Type B pancreatic cell (in vitro differentiated cells): ENCODE measurements at places on chromosomes 7 and 10. TPM values are rescaled to one million over a fixed set of nuclear protein-coding genes. Genes with fewer than 3 reads are reported as not detected.

GRCh38 chr7:80302078-80302477 is 167.4 kb downstream of the GNAI1 start:
- DNase-seq: no peak
- no peaks in the 10 kb centered on the region for H3K4me1 ChIP-seq
- no peak overlapping the region for H3K4me3 ChIP-seq
- no peaks in the 10 kb centered on the region for H3K36me3 ChIP-seq
- H3K27me3 ChIP-seq: no peaks in the 10 kb centered on the region

- H3K36me3 ChIP-seq: no peaks in the 10 kb centered on the region
- H3K27me3 ChIP-seq: no peaks in the 10 kb centered on the region
- H3K4me3 ChIP-seq: peak overlapping the region; percentile 54
- H3K4me1 ChIP-seq: peaks cover 7% of the 10 kb centered on the region
- no peak overlapping the region for H3K27ac ChIP-seq
- DNase-seq: no peak
Observed at GRCh38 chr7:44078521-44078920, 3.8 kb downstream of the POLM start.

- H3K36me3 ChIP-seq: no peaks in the 10 kb centered on the region
- no peak overlapping the region for H3K4me3 ChIP-seq
- peaks cover 8% of the 10 kb centered on the region for H3K4me1 ChIP-seq
- no peak overlapping the region for H3K27ac ChIP-seq
Observed at GRCh38 chr10:22391600-22391999, 46.3 kb downstream of the SPAG6 start.

DNA sequence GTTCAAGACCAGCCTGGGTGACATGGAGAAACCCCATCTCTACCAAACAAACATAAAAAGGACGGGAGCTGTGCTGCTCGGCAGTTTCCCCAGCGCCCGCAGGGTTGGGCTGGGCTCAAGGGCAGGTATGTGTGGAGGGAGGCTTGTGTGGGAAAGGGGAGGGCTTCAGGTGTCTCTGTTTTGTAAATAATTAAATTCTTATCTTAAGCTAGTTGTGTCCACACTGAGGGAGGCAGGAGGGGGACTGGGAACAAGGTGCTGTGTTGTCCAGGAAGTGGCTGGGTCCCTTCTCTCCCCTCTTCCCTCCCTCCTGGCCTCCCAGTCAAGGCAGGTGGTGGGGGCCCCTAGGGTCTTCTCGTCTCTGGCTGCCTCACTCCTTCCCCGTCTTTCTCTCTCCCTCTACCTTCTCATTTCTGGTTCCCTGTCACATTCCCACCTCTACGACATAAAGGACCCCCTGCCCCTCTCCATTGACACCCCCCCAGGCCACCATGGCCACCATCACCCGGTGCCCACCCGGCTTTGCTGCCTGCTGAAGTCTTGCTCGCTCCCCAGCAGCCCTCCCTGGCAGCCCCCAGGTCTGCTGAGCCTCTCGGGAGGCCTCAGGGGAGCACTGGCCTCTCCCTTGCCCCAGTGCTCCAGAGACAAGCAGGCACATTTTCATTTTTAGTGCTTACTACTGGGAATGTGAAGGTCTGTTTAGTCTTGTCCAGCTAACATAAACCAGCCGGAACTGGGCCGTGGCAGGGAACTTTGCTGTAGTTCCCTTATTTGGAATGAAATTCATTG is 19.3 kb downstream of the NEURL1 start:
- H3K27me3 ChIP-seq: no peaks in the 10 kb centered on the region
- no peak for DNase-seq
- peak overlapping the region; percentile 97 for H3K27ac ChIP-seq

DNA sequence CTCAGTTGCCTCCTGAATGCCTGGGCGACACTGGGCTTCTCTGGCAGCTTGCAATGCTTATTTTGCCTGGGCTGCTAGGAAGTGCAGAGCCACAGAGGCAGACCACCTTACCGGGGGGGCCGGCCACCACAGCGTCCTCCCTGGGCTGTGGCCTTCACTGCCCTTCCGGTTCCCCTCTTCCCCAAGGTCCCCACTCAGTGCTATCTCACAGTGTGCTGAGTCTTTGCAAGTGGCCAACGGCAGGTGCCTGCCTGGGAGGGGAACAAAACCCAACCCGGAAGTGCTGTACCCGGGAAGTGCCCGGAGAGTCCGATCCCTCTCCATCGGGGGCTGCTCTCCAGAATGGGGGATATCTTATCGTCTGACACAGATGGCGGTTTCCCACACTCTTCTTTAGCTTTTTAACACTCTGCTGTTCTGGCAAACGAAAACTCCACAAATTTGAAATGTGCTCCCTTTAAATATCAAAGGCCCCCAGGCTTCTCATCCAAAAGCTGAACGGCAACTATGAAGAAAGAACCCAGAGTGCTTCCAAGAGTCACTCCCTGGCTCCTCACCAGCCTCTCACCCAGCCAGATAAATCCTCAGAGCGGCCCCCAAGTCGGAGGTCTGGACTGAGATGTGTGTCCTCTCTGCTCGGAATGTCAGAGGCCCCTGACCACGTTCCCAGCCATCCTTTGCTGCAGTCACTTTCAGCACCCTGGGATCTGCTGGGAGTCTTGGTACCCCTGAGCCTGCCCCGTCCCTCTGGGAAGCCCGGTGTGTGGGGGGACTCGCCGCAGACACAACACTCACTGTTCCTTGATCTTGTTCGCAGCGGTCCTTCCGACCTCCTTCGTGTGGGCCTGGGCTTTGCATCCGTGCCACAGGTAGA is 165.1 kb downstream of the SVIL start:
- H3K27me3 ChIP-seq: no peaks in the 10 kb centered on the region
- H3K27ac ChIP-seq: peak overlapping the region; percentile 48
- H3K4me3 ChIP-seq: no peak overlapping the region
- H3K36me3 ChIP-seq: peaks cover 53% of the 10 kb centered on the region
- no peak for DNase-seq

CHPF2 gene
- total RNA-seq: 44.4 and 54.7 TPM in 2 replicates

NXPH1 gene
- 0.29 and 0.33 TPM in 2 replicates for total RNA-seq

DNA sequence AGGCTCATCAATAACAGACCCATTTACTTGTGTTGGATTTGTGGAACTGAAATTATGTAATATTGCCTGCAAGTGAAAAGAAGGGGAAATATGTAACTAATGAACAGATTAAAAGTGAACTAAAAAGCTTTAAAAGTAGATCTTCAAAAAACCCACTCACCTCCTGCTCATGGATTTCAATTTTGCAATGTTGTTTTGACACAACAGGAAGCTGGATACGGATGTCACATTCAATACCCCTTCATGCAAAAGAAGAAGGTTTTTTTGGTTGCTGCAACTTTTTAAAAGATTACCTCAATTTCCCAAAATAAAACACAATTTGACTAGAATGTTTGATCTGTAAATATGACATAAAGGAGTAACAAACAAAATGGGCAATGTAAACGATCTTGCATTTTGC is 3.3 kb downstream of the MKI67 start:
- DNase-seq: no peak
- peaks cover 7% of the 10 kb centered on the region for H3K27me3 ChIP-seq
- peaks cover 23% of the 10 kb centered on the region for H3K4me1 ChIP-seq
- H3K27ac ChIP-seq: no peak overlapping the region

ADRA2A gene
- 16.1 and 19.3 TPM in 2 replicates for total RNA-seq

NMT2 gene
- total RNA-seq: 9.0 and 23.1 TPM in 2 replicates

- no peaks in the 10 kb centered on the region for H3K27me3 ChIP-seq
- H3K36me3 ChIP-seq: no peaks in the 10 kb centered on the region
- no peaks in the 10 kb centered on the region for H3K4me1 ChIP-seq
Observed at GRCh38 chr7:10657201-10657600, 316.5 kb upstream of the PHF14 start.

DNA sequence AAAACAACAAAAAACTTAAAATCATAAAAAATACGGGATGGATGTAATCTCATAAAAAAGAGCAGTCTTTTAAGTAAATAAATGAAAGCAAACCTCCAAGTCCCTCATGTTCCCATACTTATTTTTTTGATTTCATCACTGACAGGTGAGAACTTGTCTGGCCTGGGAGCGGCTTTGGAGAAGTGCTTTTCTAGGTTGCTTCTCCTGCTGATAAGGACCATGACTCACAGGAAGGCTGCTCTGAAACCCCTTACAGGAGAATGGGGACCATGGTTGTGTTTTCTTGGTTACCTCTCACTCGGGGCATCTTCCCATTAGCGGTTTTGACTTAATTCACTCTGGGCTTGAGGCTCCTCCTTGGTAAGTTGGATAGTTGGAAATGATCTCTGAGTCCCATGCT is 237.4 kb downstream of the CAMK1D start:
- H3K36me3 ChIP-seq: peaks cover 3% of the 10 kb centered on the region
- peaks cover 39% of the 10 kb centered on the region for H3K4me1 ChIP-seq
- DNase-seq: no peak
- H3K27ac ChIP-seq: no peak overlapping the region
- H3K4me3 ChIP-seq: no peak overlapping the region

- H3K4me3 ChIP-seq: no peak overlapping the region
- H3K27ac ChIP-seq: no peak overlapping the region
- no peaks in the 10 kb centered on the region for H3K36me3 ChIP-seq
- peaks cover 27% of the 10 kb centered on the region for H3K27me3 ChIP-seq
Observed at GRCh38 chr10:86349474-86349873, 17.1 kb downstream of the GRID1 start.

PPP3CB gene
- 34.8 and 42.4 TPM in 2 replicates for total RNA-seq

- peaks cover 13% of the 10 kb centered on the region for H3K27me3 ChIP-seq
- DNase-seq: no peak
- no peak overlapping the region for H3K27ac ChIP-seq
- peaks cover 8% of the 10 kb centered on the region for H3K36me3 ChIP-seq
- H3K4me3 ChIP-seq: no peak overlapping the region
Observed at GRCh38 chr10:6473901-6474370, 106.1 kb downstream of the PRKCQ start.

UNCX gene
- 0.48 TPM in 1 of 2 replicates, not detected in the other for total RNA-seq

PDZD7 gene
- 1.4 and 2.0 TPM in 2 replicates for total RNA-seq

DNA sequence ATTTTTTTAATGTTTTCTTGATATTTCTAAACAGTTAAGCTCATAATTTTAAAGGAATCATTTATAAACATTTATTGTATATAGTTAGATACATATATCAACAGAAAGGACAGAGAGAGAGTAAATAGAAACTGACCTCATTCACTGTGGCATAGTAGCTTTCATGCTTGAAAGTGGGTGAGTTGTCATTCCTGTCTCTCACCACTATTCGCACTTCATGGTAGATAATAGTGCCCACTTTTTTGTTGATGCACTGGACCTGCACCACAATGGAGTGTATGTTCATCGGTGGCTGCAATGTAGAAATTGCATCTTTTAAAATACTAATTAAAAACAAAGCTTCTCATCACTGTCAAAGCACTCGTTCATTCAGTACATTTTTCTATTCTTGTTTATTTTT is 432.0 kb downstream of the PCDH15 start:
- H3K27ac ChIP-seq: no peak overlapping the region
- no peaks in the 10 kb centered on the region for H3K36me3 ChIP-seq
- H3K27me3 ChIP-seq: no peaks in the 10 kb centered on the region

CLDN4 gene
- 223 and 787 TPM in 2 replicates for total RNA-seq

GRCh38 chr7:45588466-45588865 is 14.3 kb downstream of the ADCY1 start:
- H3K36me3 ChIP-seq: no peaks in the 10 kb centered on the region
- no peak overlapping the region for H3K4me3 ChIP-seq
- no peaks in the 10 kb centered on the region for H3K4me1 ChIP-seq
- H3K27ac ChIP-seq: no peak overlapping the region
- no peaks in the 10 kb centered on the region for H3K27me3 ChIP-seq
- DNase-seq: no peak

- H3K4me3 ChIP-seq: no peak overlapping the region
- H3K27ac ChIP-seq: no peak overlapping the region
- H3K27me3 ChIP-seq: peaks cover 48% of the 10 kb centered on the region
- H3K36me3 ChIP-seq: no peaks in the 10 kb centered on the region
- no peaks in the 10 kb centered on the region for H3K4me1 ChIP-seq
- no peak for DNase-seq
Observed at GRCh38 chr7:134343796-134344195, 27.1 kb upstream of the SLC35B4 start.

ERVW-1 gene
- total RNA-seq: 0.12 and 1.2 TPM in 2 replicates

SEC23IP gene
- 69.1 and 72.9 TPM in 2 replicates for total RNA-seq

- no peak overlapping the region for H3K4me3 ChIP-seq
- peak; percentile 24 for DNase-seq
- no peaks in the 10 kb centered on the region for H3K27me3 ChIP-seq
- no peaks in the 10 kb centered on the region for H3K36me3 ChIP-seq
Observed at GRCh38 chr10:662223-662605, 27.3 kb downstream of the DIP2C start.

GRCh38 chr10:34916314-34916713 is 101.2 kb upstream of the PARD3 start:
- H3K36me3 ChIP-seq: no peaks in the 10 kb centered on the region
- no peak overlapping the region for H3K27ac ChIP-seq
- DNase-seq: no peak
- peaks cover 12% of the 10 kb centered on the region for H3K27me3 ChIP-seq
- H3K4me3 ChIP-seq: no peak overlapping the region

NUDT13 gene
- 3.0 and 3.1 TPM in 2 replicates for total RNA-seq

DNA sequence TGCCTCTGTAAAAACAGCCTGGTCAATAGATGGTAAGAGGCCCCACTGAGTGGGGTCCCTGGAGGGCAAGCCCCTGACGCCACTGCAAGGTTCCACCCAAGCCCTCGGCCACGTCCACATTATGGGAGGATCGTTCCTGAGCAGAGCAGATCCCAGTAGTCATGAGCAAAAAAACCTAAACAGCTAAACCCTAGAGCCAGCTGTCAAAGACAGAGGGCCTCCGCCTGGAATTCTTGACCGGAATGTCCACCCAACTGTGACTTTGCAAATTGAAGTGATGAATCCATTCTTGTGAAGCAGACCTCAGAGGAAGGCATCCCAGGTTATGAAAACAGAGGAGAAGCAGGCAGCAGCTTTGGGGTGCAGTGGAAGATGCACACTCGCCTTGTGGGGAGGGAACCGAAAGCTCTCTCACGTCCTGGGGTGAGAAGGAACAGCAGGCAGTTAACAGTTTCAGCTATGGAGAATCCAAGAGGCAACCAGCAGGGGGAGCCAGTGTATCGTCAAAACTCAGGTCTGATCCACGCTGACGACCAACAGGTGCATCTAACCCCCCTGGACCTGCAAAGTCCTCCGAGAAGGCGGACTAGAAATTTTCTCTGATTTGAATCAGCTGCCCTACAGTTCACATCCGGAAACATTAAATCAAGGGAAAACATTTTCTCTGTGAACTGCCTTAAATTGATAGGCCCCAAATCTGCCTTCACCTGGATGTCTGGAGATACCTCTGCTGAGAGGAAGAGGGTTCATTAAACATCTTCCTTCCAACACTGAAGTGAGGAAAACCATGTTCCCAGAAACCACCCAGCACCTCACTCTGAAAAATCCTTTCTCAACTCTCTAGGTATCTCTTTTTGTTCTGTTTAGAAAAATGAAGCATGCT is 139.1 kb upstream of the PFKP start:
- no peaks in the 10 kb centered on the region for H3K36me3 ChIP-seq
- DNase-seq: no peak
- H3K4me1 ChIP-seq: peaks cover 12% of the 10 kb centered on the region
- H3K27ac ChIP-seq: no peak overlapping the region
- H3K27me3 ChIP-seq: peaks cover 55% of the 10 kb centered on the region

DNA sequence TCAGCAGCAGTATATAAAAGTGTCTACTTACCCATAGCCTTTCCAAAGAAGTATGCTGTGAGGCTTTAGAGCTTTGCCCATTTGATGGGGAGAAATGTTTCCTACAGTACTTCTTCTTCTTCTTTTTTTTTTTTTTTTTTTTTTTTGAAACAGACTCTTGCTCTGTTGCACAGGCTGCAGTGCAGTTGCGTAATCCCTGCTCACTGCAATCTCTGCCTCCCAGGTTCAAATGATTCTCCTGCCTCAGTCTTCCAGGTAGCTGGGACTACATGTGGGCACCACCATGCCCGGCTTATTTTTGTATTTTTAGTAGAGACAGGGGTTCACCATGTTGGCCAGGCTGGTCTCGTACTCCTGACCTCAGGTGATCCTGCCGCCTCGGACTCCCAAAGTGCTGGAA is 101.7 kb upstream of the TMEM26 start:
- H3K27me3 ChIP-seq: no peaks in the 10 kb centered on the region
- H3K4me1 ChIP-seq: no peaks in the 10 kb centered on the region
- DNase-seq: no peak
- H3K4me3 ChIP-seq: no peak overlapping the region
- H3K36me3 ChIP-seq: no peaks in the 10 kb centered on the region
- H3K27ac ChIP-seq: no peak overlapping the region

CHN2 gene
- total RNA-seq: 19.7 and 34.0 TPM in 2 replicates
